ENCODE measurements at places on chromosomes 16 and 17. TPM values are rescaled to one million over a fixed set of nuclear protein-coding genes. Genes with fewer than 3 reads are reported as not detected.

The SMIM36 gene
- polyA plus RNA-seq, result not detected

The WSCD1 gene
- 0.20 TPM for polyA plus RNA-seq

The ZNF629 gene
- 5.1 TPM for polyA plus RNA-seq

The KRT24 gene
- not detected for polyA plus RNA-seq

The KRTAP2-2 gene
- polyA plus RNA-seq, result not detected

DNA sequence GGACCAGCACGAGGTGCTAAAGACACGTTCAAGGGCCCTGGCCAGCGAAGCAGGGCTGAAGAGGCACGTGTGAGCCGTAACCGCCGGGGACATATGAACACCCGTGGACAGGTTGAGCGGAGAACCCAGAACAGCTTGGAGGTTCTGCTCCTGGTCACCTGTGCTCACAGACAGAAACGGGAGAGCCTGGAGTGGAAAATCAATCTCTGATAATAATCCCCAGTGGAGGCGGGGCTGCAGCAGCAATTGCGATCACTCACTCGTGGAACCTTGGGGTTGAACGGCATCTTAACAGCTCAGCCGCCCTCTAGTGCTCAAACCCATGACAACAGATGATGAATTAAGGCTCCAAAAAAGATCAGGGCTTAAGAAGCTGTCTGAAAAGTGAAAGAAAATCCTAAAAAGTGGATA is 25.6 kb downstream of the WIPI1 start:
- DNase-seq, result no peak

GRCh38 chr16:87569601-87570571 is 32.4 kb upstream of the JPH3 start:
- DNase-seq, result no peak

- no peak for DNase-seq
Measured at GRCh38 chr16:78577630-78578029, 478.2 kb downstream of the WWOX start.

GRCh38 chr17:42709561-42709960 is 27.2 kb downstream of the CNTNAP1 start:
- no peak for DNase-seq

DNA sequence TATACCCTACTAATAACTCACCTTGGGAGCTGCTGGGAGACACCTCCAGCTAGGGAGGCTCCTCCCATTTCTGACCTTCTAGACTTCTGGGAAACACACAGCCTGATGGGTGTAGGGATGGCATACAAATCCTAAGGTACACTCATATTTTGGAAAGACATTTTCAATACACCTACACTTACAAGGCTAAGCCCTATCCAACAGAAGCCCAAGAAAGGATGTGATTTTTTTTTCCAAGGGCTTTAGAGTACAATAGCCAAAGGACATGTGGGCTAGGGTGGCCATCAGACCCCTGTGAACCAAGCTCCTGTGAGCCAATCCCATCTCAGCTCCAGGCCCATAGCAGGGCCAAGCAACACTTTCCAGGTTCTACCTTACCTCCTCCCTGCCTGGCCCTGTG is 143.9 kb downstream of the AATF start:
- DNase-seq, result no peak

GRCh38 chr17:50051082-50051576 is 4.8 kb upstream of the ITGA3 start:
- DNase-seq, result no peak

DNA sequence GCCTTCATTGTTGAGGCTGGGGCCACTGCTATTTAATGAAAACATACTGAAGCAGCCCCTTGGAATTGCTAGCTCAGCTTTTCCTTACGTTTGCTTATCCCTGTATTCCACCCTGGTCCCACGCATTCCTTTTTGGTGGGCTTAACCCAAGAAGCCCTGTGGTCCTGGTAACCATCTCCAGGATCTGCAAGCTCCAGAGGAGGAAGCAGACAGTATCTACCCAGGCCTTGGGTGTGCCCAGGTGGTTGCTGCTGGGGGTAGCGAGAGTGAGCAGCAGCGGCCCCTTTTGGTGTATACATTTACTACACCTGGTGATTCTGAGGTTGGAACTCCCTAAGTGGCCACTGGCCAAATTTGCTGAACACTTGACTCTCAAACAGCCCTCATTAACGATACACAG is 97.7 kb downstream of the CBLN1 start:
- no peak for DNase-seq

- no peak for DNase-seq
Measured at GRCh38 chr17:64185101-64185500, 55.2 kb upstream of the ERN1 start.

DNA sequence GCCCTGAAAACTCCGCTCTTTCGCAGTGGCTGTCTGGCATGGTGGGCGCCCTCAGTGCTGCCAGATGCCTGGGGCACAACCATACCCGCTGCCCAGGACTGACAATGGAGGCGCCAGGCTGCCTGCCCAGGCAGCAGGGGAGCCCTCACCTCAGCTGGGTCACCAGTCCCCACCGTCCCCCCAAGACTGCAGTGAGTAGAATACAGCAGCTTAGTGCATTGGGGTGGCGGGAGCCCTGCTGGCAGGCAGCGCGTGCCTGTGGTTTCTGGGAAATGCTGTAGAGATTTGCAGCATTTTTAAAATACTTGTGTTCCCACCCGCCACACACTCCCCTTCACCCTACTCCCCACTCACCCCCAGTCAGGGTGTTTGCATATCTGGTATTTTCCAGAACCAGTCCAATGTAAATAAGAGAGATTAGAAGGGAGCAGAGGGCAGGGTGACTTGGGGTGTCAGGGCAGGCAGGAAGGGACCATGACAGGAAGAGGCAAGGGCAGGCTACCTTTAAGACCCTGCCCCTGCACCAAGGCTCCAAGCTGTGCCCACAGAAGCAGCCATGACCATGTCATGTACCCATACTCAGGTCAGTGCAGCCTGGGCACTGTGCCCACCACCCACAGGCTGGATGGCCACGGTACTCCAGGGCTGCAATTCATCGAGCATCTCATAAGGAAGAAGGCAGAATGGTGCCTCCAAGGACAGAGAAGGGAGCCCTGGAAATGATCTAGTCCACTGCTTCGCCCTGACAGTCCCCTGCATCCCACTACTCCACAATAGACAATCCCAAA is 21.5 kb downstream of the MYO18A start:
- DNase-seq, result peak; percentile 60

DNA sequence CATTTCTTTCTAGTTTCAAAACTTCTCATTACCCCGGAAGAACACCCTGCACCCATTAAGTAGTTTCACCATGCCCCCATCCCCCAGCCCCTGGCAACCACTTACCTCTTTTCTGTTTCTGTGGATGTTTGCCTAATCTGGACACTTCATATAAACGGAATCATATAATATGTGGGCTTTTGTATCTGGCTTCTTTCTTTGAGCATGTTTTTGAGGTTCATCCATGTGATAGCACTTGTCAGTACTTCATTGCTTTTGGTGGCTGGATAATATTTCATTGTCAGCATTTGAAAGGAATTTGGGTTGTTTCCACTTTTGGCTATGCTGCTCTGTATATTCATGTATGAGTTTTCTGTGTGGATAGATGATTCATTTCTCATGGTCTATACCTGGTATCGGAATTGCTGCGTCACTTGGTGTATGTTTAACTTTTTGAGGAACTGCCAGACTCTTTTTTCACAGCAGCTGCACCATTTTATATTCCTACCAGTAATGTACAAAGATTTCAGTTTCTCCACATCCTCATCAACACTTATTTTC is 30.0 kb upstream of the SLC5A10 start:
- DNase-seq, result peak; percentile 13

DNA sequence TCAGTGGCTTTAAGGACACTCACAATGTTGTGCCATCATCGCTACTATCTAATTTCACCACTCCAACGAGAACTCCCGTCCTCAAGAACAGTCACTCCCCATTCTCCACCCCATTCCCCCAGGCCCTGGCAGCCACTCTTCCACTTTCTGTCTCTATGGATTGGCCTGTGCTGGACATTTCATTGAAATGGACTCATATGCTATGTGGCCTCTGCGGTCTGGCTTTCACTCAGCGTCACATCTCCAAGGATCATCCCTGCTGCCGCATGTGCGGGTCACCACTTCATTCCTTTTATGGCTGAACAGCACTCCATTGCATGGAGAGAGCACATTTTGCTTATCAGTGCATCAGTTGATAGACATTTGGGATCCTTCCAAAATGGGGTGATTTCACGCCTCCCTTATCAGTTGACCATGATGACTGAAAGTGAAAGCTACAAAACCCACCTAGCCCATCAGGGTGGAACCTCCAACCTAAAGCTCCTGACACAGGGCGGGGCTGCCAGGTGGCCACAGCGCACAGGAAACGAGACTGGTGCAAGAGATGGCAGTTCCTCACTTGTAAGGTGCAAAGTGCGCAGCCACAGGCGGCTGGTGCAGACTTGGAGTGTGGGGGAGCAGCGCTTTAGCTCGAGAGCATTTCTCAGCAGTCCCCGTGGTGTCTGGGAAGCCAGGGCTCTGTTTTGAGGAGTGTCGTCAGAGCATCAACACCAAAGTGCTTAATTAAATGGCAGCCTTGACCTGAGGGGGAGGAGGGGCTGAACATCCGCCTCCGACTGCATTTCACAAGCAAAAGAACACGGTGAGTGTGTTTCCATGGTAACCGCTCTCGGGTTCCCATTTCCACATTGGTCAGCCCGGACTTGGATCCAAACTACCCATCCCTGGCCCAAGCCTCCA is 23.8 kb downstream of the COTL1 start:
- no peak for DNase-seq
